ENCODE measurements at places on chromosomes 5 and 9.

DNA sequence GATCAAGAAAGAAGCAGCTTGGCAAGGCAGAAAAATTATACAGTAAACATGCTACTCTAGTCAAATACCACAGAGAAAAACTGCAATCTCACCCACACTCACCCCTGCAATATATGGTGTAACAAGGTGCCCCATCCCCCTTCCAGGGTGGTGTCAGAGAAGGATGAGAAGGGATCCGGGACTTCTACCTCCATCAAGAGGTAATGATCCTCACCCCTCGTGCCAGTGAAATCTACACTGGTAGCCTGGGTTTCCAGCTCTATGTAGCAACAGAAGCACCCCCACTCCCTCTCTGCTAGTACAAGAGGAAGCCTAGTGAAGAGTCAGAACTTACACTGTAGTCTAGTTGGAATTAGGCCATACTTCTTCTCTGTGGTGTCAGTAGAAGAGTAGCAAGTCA is 18.9 kb downstream of the SLCO4C1 start:
- DNase-seq: no peak

DNA sequence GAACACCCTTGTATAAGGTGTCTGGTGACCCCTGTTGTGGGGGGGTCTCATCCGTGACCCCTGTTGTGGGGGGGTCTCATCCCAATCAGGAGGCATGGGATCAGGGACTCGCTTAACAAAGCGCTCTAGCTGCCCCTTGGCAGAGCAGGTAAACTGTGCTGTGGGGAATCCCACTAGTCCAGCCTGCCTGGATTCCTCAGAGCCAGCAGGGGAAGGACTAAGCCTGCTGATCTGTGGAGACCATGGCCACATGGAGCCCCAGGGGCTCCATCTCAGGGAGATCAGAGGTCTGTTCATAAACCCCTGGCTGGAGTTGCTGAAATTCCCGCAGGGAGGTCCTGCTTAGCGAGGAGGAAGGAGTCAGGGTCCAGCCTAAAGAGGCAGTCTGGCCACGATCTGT is 45.8 kb upstream of the TXNDC8 start:
- no peak for DNase-seq

DNA sequence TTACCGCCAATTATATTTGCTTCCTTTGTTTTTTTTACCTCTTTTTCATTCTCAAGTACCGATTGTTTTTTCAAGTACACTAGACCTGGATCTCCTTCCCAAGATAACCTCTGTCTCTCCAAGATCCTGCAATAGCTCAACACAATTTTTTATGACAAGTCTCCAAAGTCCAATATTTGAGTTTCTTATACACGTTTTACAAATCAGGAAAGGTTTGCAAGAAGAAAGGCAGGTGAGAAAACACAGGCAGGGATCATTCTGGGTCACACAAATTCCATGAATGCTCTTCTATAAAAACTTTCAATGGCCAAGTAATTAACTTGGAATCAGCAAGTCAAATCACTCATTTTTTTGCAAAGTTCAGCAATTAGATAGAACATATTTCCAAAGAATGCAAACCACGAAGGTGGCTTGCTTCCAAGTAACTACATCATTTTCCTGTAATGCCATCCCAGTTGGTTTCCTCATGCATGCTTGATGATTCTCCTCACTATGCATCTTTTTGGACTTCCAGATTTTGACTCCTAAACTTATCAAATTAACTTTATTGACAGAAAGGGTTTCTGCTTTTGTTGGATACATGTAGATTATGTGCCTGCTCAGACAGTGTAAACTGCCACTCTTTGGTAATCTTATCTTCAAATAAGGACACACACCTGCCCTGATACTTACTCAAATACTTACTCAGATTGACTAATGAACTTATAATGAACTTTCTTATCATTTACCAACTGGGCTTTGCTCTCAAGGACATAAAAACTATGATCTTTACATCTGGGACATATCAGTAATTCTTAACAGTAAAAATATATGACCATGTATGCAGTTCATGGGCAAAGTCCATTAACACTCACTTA is 24.7 kb upstream of the IFNE start:
- DNase-seq: no peak

DNA sequence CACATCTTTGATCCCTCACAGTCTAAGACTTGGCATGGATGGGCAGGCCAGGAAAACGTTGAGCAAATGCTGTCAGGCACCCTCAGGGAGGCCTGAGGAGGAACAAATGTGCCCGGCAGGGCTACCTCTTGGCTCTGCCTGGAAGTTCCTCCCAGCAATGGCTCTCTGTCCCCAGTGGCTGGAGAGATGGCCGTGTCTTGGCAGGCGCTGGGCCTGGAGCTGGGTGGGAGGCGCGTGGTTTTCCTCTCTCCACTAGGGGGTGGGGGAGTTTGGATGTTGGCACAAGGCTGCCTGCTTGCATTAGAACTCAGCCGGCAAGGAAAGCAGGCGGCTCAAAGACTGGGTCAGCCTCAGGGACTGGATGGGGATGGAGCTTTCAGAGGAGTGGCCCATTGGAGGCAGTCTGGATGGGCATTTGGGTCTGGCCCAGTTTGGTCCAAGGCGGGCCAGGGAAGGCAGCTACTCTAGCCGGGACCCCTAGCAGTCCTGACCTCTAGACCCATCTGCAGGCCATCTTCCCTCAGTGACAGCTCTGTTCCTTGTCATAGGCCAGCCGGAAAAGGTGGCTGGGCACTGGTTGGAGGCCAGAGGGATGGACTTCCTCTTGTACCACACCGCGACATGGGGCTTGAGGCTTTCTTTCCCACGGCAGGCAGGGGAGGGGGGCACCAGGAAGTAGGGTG is 68.2 kb upstream of the STC2 start:
- no peak for DNase-seq

DNA sequence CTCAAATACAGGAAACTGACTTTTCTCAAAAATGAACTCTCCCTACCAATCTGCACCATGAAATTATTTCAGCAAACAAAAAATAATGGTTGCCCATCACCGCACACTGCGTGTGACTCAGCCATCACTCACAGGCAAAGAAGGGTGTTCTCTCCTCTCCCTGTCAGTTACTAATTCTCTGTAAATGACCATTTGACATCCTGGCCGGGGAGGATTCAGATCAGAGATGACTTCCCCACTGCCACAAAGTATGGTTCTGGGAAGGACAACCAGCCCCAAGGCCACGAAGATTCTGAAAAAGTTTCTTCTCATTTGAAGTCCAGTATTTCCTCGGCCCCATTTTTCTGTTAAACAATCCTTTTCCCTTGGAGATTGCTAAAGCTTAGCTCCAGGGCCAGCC is 199.4 kb downstream of the AUH start:
- DNase-seq: no peak

DNA sequence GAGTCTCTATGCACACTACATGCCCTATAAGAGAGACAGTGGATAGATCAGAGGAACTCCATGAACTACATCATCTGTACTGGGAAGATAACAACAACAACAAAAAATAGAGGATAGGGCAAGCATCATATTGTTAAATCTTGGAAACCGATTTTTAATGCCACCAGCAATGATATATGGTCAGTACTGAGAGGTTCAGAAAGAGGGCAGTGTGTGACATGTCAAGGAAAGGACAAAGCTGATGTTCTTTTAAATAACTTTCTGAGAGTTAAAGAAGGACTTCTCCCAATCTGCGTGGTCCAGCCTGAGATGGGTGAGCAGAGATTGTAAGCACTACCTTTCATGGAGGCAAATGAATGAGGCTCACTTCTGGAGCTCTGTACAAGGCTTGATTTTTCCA is 62.0 kb upstream of the PHF24 start:
- DNase-seq: no peak

- DNase-seq: no peak
Observed at GRCh38 chr5:126883564-126884245, 106.8 kb downstream of the LMNB1 start.

DNA sequence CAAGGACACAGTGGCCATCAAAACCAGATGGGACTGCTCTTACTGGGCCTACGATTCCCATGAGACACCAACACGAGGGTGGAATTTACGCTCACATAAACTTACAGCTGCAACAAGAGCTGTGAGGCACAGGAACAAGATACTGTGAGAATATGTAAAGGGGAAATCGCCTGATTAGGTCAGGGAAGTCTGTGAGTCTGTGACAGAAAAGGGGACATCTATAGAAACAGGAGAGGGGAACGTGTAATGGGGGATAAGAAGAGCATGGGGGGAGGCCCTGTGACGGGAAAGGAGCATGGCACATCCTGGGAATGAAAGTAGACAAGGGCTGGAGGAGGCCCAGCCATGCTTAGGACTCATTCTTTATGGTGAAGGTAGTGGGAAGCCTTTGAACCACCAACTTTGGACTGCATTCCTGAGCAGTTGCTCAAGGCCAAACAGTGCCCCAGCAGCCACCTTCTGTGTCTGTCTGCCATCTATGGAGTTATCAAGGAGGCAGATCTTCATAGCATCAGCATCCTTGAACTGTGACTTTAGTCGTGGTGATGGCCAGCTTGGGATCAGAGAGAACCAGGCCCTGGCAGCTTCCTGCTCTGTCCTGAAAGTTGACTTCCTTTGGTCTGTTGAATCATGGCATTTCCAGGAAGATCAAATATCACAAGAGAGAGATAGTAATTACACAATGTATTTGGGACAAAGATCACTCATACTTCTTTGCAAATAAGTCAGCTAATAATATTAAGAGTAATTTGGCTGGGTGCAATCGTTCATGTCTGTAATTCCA is 87.9 kb upstream of the FAM169A start:
- DNase-seq: no peak

- no peak for DNase-seq
Observed at GRCh38 chr5:111135363-111135762, 43.2 kb downstream of the WDR36 start.

- DNase-seq: no peak
Observed at GRCh38 chr9:35294556-35294955, 132.7 kb downstream of the UNC13B start.

DNA sequence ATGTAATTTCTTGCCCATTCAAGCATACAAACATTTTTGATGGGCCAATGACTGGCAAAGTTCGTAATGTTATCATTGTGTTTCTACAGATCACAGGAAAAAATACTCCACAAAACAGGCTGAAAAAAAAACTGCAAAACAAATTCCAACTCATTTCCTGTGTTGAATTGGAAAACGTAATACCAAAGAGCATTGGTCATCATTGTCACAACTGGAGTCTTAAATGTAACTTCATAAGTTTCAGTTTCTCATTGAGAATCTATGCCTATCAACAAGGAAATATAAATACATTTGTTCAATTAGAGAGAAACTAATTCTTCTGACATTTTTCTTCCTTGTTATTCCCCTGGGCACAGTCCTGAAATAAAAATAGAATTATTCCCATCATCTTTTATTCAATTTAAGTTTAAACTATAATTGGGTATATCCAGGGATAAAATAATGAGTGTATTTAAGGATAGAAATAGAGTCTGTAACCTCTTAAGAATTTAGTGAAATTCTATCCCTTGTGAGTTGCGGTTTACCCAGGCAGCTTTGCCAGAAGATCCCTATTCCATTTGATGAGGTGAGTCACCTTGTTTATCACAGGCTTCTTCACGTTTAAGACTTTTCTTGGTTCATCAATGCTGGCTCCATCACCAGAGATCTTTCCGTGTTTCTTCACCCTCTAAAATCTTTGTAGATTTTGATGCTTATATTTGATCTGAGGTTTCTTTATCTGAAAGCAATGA is 112.7 kb upstream of the ITGA1 start:
- no peak for DNase-seq

- DNase-seq: no peak
Observed at GRCh38 chr9:113659740-113660139, 196.2 kb downstream of the RGS3 start.

DNA sequence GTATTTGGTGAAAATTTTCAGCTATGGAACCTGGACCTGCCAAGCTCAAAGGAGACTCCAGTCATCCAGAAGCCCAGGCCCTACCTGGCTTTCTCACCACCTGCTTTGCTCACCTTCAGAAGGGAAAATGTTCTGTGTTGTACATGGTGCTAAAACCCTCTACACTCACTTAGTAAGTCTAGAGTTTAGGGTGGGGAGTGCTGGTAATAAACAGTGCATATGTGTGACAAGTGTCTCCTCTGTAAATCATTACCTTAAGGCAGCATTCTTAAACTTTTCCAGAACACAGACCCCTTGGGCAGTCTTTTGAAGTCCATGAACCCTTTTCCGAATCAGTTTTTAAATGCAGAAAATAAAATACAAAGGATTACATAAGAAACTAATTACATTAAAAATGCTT is 248.8 kb upstream of the PIK3R1 start:
- no peak for DNase-seq

GRCh38 chr5:11946317-11946716 is 42.1 kb upstream of the CTNND2 start:
- no peak for DNase-seq

- DNase-seq: no peak
Observed at GRCh38 chr5:59190746-59191145, 607.9 kb downstream of the RAB3C start.

DNA sequence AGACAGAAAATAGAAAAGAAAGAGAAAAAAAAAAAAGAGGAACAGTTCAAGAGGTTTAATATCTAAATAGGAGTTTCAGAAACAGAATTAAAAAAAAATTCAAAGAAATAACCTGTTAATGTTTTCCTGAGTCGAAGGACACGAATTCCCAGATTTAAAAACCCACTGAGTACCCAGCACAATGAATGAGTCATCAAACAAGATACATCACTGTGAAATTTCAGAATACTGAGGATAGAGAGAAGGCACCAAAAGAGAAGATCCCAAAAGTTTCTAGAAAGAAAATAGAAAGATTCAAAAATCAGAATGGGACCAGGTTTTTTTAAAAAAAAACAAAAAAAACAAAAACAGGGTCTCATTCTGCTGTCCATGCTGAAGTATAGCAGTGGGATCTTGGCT is 8.8 kb downstream of the CDO1 start:
- DNase-seq: no peak
